BE2C (cell line): ENCODE measurements at places on chromosomes 13 and 19.

GRCh38 chr13:34750078-34750931, 191.8 kb upstream of the NBEA start:
- DNase-seq = peak; percentile 50

- DNase-seq = no peak
Measured at GRCh38 chr19:821825-822503, at the start of gene PLPPR3. Gene PLPPR3 (minus strand): TSS chr19:821955. CDS start chr19:821559, 396 bp downstream.

DNA sequence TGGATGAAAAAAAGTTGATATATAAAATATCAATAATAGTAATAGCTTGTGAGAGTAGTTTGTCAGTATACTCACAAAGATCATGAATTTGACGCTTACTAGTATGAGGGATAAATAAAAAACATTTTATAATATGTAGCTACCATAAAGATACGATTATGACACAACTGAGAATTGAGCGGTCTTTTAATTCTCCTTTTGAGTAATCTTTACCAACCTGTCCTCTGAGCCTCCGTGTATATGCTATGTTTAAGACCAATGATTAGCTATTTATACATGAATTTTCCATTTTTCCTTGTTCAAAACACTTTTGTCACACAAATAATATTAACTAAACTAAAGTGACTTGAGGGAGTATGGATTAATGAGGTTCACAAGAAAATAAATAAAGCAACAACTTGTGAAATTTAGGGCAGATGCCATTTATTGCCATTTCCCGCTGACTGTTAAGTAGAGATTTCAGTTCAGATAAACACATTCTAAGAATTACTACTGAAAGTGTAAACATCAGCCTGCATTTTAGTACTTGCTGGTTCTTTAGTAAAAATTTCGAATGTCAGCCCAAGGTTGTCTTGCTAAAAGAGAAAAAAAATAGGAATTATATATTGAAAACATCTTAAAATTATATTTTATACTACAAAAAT, 6.2 kb upstream of the IRS2 start:
- DNase-seq = no peak

DNA sequence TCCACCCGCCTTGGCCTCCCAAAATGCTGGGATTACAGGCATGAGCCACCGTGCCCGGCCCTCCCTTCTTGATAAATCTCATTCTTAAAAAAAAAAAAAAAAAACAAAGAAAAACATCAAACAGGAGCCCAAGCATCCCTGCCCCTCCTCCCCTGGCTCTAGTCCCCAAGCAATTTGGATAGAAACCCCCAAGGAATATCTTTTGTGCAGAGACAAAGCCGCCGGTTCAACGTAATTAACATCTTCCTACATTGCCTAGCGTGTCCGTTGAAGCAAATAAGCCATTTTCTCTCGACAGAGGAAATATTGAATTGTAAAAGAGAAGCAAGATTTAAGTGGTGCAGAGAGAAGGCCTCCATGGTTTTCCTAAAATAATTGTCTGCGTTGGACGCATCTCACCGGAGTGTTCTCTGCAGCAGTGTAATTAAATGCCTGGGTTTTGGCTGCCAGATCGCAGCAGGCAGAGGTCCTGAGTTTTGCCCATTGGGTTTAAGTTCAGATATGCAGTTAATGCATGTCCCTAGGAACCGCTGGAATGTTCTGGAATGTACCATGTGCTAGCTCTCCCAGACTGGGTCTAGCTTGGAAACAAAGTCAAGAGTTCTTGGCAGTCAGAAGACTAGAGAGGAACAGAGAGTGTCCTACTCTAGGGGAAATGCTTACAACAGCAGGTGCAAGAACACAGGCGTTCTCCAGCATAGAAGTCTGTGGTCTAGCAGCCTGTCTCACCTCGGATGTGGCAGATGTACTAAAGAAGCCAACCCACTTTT, 30.8 kb downstream of the PIN1 start:
- DNase-seq = no peak

DNA sequence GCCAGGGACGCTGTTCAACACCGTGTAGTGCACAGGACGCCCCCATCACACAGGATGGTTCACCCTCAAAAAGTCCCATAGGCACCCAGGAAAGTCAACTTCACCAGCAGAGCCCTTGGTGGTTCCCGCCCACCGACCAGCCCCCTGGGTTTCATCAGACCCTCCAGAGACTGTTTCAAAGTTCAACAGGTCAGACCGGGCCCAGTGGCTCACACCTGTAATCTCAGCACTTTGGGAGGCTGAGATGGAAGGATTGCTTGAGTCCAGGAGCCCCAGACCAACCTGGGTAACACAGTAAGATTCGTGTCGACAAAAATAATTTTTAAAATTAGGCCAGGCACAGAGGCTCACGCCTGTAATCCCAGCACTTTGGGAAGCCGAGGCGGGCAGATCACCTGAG, 61.0 kb downstream of the MYO9B start:
- no peak for DNase-seq

DNA sequence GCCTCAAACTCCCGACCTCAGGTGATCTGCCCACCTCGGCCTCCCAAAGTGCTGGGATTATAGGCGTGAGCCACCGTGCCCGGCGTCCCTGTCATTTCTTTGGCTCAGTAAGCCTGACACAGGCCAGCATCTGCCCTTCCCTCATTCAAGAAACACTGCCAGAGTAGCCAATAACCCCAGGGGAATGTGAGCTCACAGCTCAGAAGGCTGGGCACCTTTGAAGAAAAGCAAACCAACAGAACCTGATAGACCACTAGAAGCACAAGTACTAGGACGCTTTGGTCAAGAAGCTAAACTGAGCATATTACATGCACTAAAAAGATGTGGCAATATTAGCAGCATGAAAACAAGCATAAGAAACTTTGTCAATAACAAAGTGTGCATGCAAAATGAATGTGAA, 14.2 kb downstream of the SIGLEC5 start:
- no peak for DNase-seq

GRCh38 chr19:12611361-12611699, 610 bp downstream of the ZNF791 start:
- peak; percentile 65 for DNase-seq

DNA sequence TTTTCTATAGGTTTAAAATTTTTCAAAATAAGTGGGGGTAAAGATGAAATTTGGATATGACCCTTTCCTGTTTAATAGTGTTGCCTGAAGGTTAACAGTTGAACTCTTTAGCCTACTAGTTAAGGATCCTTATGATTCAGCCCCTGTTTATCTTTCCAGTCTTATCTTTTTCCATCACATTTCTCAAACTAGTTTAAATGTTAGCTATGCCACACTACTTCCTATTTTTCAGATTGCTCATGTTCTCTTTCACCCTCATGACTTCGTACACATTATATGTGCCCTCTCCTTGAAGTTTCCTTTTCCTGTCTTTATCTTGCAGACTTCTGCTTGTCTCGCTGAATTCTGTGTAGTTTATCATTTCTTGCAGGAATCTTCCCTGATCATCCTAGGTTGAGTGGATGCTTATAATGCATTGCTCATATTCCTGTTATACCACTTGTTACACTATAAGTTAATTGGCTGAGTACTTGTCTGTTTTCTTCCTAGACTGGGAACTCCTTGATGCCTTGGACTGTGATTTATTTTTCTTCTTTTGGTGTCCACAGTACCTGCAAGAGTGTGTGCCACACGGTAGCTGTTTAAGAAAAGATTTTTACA, 86.7 kb downstream of the FNDC3A start:
- no peak for DNase-seq

- DNase-seq = peak; percentile 40
Measured at GRCh38 chr19:15378534-15379082, 979 bp downstream of the AKAP8 start.

DNA sequence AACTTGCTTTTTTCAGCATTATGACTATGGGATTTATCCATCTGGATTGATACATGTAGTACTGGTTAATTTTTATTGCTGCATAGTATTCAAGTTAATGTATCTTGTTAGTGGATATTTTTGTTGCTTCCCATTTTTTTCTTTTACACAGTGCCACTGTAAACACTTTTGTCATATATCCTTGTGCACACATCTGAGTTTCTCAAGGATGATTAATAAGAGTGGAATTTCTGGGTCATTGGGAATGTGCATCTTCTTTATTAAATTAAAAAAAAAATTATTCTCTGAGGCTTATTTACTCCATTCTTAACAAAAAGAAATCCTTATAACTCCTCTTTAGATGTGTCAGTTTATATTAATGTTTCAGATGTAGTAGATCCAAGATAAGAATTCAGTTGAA, 27.3 kb downstream of the B3GLCT start:
- DNase-seq = no peak

GRCh38 chr19:19661141-19661674, 2.3 kb downstream of the ATP13A1 start:
- DNase-seq = no peak

GRCh38 chr13:98222816-98223215, 45.7 kb upstream of the RNF113B start:
- no peak for DNase-seq

GRCh38 chr13:48591889-48592687, 59.2 kb upstream of the RCBTB2 start:
- no peak for DNase-seq

DNA sequence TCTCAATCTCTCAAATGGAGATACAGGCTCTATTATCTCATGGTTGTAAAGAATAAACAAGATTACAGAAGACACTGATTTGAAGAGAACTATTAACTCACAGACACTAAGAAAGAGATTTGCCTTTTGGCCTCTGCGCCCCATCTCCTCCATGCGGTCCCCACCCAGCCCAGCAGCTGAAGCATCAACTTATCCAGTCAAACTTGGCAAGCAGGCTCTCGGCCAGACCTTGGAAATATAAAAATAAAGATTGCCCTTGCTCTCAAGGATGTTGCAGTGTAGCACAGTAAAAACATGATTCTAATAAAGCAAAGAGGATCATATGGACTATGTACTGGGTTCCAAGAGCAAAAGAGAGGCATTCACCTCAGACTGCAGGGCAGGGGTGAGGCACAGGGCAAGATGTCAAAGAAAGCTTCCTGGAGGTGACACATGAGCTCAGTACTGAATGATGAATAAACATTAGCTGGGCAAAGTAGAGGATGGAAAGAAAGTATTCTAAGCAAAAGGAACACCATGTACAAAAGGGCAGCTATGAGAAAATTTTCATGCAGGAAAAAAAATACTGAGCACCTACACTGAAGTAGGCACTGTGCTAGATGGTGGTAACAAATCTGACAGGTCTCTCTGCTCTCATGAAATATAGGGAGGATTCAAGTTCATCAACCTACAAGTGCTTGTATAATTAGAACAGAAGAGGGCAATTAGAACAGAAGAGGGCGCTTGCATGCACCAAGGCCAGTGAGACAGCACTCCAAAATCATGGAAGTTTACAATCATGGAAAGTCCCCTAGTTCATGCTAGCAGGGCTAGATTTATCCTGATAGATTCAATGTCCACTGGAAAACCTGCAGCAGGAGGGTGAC, 85.0 kb downstream of the SACS start:
- DNase-seq = no peak

DNA sequence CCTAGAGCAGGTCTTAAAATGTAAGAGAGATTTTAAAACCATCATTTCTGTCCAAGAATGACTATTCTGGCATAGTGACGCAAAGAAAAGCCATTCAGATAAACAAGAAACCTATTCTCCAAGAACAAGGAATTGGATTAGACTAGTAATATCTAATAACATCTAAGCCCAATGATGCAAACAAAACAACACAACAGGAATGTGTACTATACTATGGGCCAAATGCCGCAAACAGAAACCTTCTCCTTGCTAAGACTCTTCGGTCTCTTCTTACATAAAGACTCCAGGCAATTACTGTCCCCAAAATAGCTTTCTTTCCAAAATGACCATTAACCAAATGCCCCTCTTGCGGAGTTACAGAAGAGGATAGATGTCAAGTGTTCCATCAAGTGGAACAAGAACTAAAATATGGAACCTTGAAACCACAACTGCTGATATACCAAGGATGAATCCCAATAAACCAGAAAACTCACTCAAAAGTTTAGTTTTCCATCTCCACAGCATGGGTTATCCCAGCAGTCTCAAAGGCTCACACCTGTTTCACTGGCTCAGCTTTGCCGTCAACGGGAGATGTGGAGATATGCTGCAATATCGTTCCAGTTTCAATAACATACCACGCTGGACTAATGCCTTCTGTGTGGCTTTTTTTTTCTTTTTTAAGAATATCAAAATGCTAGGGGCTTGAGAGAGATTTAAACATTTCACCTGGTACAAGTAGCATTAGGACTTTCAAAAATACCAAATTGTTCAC, 76.2 kb downstream of the FOXO1 start:
- no peak for DNase-seq

DNA sequence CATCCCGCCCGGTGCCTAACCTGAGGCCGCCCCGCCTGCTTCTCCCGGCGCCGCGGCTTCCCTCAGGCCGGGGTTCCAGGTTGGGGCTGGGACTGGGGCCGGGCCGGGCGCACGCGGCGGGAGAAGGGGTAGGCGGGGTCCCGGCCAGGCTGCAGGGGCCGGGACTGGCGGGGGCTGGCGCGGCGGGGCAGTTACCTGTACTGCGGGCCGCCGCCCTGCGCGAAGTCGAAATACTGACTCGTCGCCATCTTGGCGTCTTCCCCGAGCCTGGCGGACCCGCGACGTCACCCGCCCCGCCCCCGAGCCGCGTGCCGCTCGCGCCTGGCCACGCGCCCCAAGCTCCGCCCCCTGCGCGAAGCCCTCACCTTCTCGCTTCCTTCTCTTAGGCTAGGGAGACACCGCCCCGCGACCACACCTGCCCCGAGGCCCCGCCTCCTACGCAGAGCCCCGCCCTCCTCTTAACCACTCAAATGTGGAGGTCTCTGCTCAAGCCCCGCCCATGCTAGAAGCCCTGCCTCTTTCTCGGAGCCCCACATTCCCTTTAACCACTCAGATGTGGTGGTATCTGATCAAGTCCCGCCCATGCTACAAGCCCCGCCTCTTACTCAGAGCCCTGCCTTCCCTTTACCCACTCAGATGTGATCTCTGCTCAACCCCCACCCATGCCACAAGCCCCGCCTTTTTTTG, at the start of gene ZFR2:
TSS of gene ZFR2 (minus strand) at position 269 of the 687 bp plus-strand sequence. CDS start at position 248, 21 bp downstream.
- peak; percentile 28 for DNase-seq

GRCh38 chr19:42176990-42177685, 40.3 kb downstream of the DEDD2 start:
- DNase-seq = peak; percentile 93

DNA sequence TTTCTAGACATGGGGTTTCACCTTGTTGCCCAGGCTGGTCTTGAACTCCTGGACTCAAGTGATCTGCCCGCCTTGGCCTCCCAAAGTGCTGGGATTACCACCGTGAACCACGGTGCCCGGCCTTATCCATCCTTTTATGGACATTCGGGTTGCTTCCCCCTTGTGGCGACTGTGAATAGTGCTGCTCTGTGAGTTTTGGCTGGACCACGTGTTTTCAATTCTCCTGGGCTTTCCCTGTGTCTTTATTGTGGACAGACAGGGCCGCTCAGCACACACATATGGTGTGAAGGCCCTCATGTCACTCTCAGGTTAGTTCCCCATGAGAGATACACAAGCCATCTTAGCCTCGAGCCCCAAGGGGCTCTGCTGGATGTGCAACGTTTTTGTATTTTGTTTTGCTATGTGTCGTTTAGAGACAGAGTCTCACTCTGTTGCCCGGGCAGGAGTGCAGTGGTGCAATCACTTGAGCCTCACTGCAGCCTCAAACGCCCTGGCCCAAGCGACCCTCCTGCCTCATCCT, 40.5 kb downstream of the MAU2 start:
- DNase-seq = peak; percentile 88

DNA sequence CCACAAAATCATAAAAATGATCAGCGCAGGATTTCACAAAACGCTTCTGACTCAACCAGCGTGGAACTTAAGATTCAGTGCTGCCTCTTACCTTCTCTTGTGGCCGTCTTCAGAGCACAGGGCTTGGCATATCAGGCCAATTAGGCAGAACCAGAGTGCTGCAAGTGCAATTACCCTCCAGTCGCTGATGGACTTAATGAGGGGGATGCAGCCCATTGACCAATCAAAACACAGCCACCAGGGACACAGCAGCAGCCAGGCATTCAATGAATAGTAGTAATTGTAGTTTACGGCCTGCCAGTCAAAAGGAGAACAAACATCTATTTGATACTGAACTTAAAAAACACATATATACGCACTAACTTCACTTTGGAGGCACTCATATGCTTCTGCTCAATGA, 38.2 kb downstream of the TMTC4 start:
- DNase-seq = no peak
